ENCODE measurements at places on chromosomes 5 and 9. TPM values are rescaled to one million over a fixed set of nuclear protein-coding genes. Genes with fewer than 3 reads are reported as not detected.

SV2C gene
- total RNA-seq = 0.05 TPM

GABRA6 gene
- not detected for total RNA-seq

DOLPP1 gene
- total RNA-seq = 12.7 TPM

PCDHA3 gene
- under 0.01 TPM for total RNA-seq

MYOZ3 gene
- total RNA-seq = 0.47 TPM

DNA sequence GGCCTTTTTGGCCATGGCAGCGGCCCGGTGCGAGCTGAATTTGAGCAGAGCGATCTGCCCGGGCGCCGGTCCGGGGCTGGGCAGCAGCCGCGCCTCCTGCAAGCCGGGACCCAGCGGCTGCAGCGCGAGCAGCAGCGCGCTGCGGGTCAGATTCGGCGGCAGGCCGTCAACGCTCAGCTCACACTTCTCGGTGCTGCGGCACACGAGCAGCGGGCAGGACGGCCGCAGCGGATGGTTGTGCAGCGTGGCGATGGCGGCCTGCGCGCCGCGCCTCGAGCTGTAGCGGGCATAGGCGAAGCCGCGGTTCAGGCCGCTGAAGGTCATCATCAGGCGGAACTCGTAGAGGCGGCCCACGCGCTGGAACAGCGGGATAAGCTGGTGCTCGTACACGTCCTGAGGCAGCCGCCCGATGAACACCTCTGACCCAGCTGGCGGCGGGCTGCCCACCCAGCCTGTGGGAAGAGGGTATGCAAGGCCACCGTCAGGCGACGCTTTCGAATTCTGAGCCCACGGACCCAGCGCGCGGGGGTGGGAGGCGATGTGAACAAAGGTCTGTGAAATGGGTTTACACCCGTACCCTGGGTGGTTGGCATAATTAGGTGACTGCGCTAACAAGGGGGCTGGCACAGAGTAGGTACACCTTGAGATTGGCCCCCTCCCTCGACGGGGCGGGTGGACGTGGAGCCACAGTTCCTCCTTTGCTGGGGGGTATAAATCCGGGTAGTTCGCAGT lies 755 bp downstream of the DND1 start:
- DNase-seq = no peak

DNA sequence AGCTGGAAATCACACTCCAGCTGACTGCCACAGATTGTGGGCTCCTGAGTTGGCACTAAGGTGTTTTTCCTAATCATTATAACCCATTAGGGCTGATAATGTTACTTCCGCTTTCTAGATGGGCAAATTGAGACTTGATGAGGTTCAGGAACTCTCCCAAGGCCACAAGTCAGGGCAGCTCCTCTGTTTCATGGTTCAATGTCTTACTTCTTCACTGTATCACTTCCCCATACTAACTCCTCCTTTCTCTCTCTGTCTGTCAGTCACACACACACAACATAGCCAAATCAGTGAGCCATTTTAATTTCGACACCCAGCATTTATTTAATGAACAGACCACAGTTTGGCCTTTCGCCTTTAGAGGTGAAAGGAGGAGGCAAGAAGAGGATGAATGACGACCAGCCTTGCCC lies 17.8 kb upstream of the TRAF1 start:
- DNase-seq = no peak

DNA sequence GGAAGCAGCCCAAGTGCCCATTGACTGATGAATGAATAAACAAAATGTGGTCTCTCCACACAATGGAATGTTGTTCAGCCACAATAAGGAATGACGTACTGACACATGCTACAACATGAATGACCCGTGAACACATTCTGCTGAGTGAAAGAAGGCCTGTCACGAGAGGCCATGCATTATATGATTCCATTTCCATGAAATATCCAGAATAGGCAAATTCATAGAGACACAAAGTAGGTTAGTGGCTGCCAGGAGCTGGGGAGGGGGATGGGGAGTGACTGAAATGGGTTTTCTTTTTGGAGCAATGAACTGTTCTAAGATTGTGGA lies 41.4 kb downstream of the BICD2 start:
- DNase-seq = no peak

- no peak for DNase-seq
These were observed 23.9 kb downstream of the FGF1 start for GRCh38 chr5:142661957-142662356.

DNA sequence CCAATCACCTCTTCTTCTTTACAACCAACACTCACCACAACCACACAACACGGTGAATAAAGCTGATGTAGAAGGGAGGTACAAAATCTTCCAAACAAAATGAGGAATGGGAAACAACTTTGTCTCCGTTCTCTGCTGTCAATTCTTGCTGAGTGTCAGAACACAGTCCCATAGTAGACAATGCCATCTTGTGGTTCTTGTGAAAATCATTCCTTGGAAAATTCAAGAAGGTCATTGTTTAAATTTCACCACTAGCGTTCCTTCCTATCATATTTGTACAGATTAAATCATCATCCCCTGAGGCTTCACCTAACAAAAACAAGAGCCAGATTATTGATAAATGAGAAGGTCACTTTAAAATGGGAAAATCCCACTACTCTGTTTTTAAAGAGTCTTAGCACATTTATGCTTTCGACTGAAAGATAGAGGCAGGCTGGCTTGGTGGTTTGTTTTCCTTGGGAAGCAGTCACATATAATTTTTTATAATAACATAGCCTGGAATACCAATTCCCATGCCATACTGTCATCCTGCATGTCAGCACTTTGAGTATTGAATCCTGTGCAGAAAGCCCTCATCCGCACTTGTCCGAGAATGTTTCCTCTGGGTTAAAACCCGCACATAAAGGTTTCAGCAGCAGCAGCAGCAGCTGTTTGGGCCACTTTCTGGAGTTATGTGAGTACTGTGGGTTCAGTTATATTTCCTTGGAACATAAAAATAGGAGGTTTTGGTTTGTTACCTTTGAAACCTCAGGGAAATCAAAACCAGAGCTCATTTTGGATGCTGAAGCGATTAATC lies 395.0 kb upstream of the SMARCA2 start:
- no peak for DNase-seq

- DNase-seq = no peak
These were observed 216.3 kb downstream of the TMEM232 start for GRCh38 chr5:110510146-110510545.

DNA sequence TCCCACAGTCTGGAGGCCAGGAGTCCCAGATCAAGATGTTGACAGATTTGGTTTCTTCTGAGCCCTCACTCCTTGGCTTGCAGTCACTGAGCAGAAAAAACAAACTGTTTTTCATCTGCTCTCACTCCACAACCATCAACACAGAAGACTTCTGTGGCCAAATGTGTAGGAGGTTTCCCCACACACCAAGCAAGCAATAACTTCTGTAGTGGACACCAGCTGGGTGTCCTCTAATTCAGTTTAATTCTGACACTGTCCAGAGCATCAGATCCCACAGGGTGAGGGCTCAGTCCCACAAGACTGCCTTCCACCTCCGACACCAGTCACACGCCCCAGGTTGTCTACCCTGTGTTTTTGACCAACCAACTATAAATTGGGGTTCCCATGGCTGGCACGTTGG lies 209.9 kb downstream of the AOPEP start:
- no peak for DNase-seq

DNA sequence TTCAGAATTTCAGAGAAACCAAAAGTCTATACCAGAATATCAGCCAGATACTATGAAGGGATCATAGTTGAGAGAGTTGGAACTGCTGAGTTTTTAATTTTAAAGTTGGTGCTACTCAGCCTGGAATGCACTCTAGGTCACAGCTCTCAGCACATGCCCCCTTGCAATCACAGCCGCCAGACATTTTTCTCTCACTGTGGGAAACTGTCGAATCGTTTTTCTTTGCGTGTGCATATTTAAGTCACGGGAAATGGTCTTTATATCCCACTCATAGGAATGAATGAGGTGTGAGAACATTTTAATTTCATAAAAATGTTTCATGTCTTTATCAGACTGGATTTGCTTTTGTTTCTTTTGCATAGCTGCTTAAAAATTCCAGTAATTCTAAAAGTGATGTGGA lies 12.2 kb upstream of the SPDL1 start:
- no peak for DNase-seq

DNA sequence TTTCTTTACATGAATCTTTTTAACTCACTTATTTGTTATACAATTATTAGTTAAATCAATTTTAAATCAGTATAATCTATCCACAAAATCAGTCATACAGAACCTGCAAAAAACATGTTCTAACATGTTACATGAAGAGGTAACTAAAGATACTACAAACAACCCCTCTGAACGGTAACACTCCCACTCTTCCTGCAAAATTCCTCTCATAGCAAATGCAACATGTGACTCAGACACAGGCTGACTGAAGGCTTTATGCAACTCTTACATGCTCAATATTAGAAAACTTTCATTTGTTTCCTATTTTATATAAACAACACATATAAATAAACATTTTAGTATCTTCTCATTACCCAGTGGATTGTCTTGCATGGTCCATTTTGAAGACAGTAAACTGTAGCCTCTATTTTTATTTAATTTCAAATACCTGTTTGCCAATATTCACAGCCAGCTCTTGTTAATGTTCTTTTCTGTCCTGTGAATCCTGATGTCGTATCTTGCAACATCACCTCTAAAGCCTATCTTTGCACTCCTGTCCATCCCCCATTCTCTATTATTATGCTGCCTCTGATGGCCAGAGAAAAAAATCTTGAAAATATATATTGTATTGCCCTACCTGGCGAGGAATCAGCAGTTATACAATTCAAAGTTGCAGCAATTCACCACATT lies 100.5 kb upstream of the CCDC152 start:
- no peak for DNase-seq

GRCh38 chr5:77843570-77844372 lies 67.6 kb upstream of the TBCA start:
- DNase-seq = no peak

- no peak for DNase-seq
These were observed 6.9 kb downstream of the GM2A start for GRCh38 chr5:151259931-151260330.

- DNase-seq = no peak
These were observed 444.7 kb downstream of the HINT1 start for GRCh38 chr5:130720355-130720754.

DNA sequence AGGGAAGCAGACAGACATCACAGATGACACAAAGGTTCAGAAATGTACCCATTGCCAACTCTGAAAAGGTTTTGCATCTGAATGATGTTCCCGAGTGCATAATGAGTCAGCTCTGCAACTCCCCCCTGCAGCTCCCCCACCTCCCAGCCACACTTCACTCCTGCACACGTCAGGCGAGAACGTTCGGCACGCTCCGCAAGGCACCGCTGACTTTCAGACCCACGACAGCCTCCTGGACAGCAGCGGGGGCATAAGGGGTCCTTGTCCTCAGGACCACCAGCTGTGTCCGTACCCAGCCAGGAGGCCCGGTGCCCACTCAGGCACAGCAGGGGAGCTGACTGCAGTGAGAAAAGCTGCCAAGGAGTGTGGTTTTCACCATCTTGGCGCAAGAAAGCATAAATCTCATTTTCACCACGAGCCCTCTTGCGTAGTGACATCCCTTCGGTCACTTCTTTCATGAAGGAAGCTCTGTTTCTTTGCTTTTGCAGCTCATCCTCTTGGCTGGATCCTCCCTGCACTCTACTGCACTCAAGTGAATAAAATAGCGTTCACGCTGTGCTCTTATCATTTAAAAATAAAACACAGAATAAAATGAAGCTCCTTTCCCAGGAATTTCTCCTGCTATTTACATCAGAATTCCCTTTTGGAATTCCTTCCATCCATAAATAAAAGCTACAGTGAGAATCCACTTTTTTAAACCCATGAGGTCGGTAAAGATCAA lies 9.9 kb downstream of the GFPT2 start:
- no peak for DNase-seq

DNA sequence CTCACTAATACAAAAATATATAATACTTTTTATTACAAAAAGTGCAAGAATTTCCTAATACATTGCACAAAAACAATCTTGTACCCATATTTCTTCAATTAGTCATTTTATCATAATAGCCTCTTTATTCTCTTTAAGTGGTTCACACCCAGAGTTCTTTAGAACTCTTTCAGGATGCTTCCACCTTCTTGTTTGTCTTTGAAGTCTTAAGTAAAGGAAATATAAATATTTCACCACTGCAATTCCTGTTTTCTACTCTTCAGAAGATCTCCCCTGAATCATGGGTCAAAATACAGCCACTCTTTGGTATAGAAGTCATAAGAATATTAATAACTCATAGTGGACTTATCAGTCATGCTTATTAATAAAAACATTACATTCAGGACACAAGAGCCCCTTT lies 293.0 kb downstream of the ATPSCKMT start:
- DNase-seq = no peak

- DNase-seq = no peak
These were observed 114.1 kb downstream of the MUSK start for GRCh38 chr9:110782701-110783100.
